Adipocyte (in vitro differentiated cells): ENCODE measurements at places on chromosomes 6 and 20.
A peak's percentile ranks its signal among the peaks of the same experiment; 100 is the strongest.

GRCh38 chr6:121765060-121765459 lies 329.6 kb downstream of the GJA1 start:
- no peak for DNase-seq

GRCh38 chr6:126632271-126632670 lies 292.4 kb downstream of the CENPW start:
- DNase-seq = peak; percentile 3

- no peak for DNase-seq
Measured at GRCh38 chr20:52937591-52938100, 34.5 kb upstream of the TSHZ2 start.

DNA sequence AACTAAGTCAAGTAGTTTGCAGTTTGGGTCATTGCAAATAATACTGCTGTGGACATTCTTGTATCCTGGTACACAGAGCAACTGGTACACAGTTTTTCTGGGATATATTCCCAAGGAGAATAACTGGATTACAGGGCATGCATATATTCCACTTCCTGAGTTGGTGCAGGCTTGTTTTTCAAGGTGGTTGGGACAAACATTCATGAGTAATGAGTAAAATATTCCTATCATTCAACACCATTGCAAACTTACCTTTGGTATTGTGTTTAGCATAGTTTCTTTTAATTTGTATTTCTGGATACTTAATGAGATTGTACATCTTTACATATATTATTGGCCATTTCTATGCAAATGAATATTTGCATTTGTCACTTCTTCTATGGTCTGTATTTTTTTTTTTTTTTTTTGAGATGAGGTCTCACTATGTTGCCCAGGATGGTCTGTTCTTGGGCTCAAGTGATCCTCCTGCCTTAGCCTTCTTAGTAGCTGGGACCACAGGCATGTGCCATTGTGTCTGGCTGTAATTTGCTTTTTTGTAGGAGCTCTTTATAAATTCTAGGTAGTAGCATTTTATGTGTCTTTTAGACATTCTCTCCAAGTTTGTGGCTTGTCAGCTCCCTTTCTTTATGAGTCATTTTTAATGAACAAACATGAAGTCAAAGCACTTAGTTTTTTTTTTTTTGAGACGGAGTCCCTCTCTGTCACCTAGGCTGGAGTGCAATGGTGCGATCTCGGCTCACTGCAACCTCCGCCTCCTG lies 158.7 kb downstream of the SOX4 start:
- DNase-seq = peak; percentile 7

DNA sequence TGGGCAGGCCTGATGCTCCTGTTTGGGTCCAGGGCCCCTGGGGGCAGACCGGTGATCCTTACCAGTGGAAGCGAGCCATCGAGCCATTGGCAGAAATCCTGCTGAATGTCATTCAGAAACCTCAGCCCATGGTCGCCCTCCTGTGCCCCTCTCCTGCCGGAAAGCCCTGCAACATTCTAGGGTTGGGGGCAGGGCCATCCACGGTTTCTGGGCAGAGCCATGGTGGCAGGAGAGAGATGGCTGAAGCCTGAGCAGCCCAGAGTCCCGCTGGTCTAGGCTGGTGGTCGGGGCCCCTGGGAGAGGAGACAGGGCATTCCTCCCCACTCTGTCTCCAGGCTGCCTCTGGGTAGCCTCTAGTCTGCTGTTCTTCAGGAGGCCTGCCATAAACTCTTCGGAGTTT lies 19.6 kb upstream of the CHMP4B start:
- no peak for DNase-seq

GRCh38 chr6:49202924-49203536 lies 260.0 kb downstream of the MMUT start:
- DNase-seq = peak; percentile 34

DNA sequence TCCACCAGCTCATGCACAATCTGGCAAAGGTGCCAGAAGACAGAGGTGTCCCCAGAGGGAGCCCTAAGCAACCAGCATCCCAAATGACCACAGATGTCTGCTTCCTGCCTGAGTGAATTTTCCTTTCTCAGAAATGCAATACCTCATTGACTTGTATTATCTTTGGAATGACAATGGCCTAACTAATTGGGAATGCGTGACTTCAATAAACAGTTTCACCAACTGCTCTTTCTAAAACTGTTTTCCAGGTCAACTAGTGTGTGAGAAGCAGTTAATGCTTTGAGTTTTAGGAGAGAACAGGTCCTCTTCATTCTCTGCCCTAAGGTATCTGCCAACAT lies 108.9 kb upstream of the SNX9 start:
- peak; percentile 93 for DNase-seq

DNA sequence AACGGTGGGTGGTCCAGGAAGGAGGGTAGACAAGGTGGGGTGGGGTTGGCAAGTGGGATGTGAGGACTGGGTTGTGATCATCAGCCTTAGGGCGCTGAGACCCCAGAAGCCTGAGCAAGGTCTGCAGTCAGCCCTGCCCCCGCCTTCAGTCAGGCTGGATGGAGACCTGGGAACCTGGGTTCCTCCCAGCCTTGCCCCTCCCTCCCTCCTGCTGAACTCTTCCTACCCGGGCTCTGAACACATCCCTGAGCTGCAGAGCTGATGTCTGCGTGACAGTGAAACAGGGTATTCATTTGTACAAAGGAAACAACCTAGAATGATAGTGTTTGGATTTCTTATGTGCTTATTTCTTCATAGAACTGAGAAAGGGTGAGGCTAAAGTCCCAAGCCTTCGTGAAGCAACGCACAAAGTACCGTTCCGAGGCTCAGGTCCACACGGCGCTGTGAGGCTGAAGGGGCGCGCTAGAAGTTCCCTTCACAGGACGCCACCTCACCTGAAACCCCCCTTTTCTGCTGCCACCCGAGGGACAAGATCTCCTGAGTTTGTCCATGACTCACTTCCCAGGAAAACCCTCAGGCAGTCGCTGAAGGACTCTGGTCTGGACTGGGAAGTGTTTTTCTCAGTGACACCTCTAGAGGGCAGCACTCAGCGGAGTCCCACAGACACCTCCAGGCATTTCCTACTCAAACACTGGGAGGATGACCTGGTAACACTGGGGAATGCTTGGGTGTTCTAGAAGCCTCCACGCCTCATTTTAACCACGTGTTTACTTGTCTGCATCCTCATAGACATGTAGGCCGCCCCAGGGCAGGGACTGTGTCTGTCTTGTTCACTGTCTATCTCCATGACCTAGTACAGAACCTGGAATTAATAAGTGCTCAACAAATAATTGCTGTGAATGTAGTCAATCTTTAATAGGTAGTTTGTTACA lies 1.2 kb downstream of the GSTA5 start:
- DNase-seq = peak; percentile 59

DNA sequence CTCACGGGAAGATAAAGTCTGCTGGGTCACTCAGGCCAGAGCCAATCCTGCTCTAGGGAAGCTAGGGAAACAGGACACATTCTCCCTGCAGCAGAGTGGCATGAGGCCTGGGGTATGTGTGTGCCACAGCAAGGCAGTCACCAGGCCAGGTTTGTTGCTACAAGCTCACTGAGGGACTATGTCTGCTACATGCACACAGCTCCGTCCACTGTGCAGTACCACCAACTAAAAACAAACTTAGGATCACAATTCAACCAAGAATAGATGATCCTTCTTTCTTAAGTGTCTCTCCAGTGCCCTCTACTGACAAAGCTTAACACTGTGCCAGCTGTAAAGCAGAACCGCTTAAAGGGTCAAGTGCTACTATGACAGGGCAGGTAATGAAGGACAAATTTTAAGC lies 192.5 kb downstream of the PTPRK start:
- peak; percentile 43 for DNase-seq

GRCh38 chr6:104638841-104639290 lies 220.9 kb downstream of the HACE1 start:
- peak; percentile 91 for DNase-seq
